ENCODE measurements at places on chromosomes 4 and X.

DNA sequence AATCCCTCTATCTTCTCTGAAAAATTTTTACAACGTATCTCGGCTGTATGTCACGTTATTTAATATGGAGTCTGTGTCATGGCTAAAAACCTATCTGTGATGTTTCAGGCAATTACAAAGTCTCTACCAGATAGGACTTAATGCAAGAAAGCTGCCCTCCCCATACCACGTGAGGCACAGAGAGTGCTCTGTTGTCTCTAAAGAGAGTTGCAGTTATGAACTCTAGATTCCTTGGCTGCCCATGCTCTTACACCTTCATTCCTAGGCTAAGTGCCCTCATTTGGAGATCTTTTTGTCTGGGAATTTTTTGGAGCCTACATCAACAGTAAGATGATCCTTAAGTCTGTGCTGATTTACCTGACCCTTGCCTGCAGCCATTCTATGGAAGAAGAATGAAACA is 935.9 kb downstream of the C4orf33 start:
- no peak for DNase-seq

- no peak for DNase-seq
These were observed 163.1 kb downstream of the PALLD start for GRCh38 chr4:168659741-168660465.

DNA sequence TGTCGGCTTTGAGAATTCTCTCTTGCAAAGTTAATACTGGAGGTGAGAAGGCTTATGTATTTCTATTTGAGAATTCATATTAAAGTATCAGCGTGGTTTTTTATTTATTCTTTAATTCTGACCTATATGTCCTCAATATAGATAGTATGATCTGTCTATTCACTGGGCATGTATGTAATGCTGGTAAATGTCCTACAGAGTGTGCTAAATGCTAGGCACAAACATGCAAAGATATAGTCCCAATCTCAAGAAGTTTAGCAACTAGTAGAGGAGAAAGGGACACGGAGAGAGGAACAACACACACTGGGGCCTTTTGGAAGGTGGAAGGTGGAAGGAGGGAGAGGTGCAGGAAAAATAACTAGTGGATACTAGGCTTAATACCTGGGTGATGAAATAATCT is 11.0 kb upstream of the BMPR1B start:
- DNase-seq: no peak

- DNase-seq: no peak
These were observed 151.4 kb upstream of the STX18 start for GRCh38 chr4:4693258-4693657.

DNA sequence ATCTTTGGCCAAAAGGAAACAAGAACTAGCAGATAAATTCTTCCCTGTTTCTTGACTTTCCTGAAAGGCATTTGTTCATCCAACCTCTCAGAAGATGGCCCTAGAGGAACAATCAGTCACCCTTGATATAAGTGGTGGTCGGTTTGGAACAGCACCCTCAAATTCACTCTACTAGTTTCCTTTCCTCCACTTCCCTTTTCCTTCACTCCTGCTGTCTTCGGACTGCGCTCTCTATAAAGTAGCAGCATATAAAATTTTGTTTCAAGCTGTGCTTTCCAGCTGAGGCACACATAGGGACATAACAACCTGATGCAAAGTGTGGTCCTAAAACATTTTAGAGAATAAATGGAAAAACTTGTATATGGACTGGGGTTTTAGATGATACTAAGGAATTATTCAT is 29.0 kb upstream of the MOB1B start:
- no peak for DNase-seq

DNA sequence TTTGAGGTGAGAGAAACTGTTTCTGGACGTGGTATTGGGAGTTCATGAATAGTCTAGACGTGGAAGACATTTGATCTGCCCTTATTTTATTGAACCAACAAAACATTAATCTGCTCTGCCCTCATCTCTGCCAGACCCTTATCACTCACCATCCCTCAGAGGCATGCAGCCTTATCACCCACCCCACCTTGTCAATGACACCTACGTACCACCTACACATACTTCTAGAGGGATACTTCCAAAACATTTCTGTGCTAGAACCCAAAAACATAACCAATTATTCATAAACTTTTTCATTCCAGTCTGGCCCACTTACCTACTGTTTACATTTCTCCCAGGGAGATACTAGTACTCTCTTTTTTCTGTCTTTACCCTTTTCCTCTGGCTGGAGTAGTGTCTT is 105.2 kb downstream of the RS1 start:
- no peak for DNase-seq

GRCh38 chrX:39650768-39651347 is 446.9 kb downstream of the BCOR start:
- no peak for DNase-seq

GRCh38 chr4:117479673-117480072 is 394.3 kb upstream of the TRAM1L1 start:
- no peak for DNase-seq

DNA sequence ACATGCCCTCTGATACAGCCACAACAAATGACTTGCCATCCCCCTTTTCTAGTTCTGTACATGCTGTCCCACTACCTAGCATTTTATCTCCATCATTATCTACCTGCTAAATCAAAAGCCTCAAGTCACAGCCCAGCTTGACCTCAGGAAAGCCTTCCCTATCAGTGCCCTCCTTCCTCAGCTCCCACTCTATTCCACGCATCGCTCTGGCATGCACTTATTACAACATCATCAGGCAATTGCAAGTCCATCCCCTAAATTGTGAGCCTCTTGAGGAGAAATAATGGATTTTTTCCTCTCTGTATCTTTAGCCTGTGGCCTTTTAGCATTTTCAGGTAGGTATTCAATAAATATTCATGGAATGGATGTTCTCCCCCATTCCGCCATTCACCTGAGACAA is 5.7 kb downstream of the ARL13A start:
- no peak for DNase-seq

GRCh38 chr4:3766036-3766784 is at the start of gene ADRA2C:
ADRA2C (plus strand) TSS chr4:3766385; CDS start chr4:3766607, 222 bp downstream.
- DNase-seq: no peak

DNA sequence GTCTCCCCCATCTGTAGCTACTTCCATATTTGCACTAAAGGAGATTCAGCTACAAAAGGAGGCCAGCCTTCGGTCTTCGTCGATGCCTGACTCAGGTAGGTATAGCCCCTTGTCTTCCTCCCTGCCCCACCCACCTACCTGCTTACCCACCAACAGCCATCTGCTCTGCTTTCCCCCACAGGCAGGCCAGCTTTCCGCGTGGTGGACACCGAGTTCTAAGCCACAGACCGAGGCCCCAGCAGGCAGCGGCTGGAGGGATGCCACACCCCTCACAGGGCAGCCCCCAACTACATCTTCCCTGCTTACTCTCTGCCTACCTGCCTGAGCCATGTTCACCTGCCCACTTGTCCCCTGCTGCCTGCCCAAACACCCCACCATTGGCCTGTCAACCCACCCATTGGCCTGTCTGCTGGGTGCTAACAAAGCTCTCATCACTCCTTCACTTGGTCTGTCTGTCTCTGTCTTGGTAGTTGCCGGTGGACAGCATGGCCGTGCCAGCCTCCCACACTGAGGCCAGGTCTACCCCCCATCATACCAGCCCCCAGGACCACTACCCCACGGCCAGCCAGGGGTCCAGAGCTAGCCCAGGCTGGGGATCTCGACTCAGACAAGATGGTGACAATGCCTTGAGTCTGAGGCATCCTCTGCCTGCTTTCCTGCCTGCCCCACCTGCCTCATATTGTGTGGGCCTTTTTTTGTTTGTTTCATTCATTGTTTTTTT is 4.1 kb upstream of the USP11 start:
- DNase-seq: no peak

DNA sequence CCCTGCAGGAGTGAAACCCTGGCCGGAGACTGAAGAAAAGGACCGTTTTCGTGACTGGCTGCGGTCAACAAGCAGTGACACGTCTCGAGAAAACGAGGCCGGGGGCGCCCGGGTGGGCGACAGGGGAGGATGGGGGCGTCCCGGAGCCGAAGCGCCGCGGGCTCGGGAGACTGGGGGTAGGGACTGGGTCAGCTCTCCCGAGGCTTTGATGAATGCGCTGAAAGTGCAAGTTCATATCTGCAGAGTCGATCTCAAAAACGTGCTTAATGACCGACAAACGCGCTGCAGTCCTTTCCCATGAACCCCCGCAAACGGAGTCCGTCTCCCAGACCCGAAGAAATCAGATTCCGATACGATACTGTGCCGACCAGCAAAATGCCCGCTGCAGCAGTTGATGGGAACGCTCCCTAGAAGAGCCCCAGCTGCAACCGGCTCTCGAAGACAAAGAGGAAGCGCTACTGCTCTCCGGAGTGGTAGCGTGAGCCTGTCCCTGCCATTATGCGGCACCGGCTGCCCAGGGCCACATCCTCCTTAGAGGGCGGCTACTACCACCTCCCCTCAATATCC is 806 bp upstream of the CD99L2 start:
- DNase-seq: no peak

- no peak for DNase-seq
These were observed 107.0 kb downstream of the CPZ start for GRCh38 chr4:8699479-8700145.

GRCh38 chr4:34157547-34157946 is 2086.8 kb downstream of the ARAP2 start:
- no peak for DNase-seq

- DNase-seq: no peak
These were observed 4.9 kb upstream of the PCGF3 start for GRCh38 chr4:700587-701264.

DNA sequence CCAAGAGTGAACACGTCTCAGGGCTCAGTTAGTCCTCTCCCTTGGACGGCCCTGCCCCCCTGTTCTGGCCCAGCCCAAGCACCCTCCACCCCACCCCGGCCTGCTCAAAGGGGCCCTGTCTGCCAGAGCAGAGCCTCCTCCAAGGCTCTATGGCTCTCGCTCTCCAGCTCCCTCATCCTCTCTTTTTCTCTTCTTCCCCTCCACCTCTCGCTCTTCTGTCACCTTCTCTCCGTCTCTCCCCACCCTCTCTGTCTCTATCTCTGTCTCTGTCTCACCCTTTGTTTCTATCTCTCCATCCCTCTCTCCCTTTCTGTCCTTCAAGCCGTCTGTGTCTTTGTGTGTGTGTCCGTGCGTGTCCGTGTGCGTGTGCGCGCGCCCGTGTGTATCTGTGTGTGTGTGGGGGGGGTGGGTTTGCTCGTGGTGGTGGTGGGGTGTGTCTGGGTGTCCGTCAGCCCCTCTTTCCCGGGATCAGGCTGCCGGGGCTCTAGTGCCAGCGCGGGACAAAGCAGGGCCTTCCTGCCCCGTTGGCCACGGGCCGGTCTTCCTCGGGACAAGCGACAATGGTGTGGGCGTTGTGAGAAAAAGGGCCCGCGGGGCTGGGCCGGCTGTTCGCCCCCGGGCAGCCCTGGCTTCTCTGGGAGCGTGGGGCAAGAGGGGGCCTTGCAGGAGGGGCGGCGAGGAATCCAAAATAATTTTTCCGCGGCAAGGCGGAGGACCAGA is 8.7 kb downstream of the FRG2 start:
- DNase-seq: no peak

- no peak for DNase-seq
These were observed 66.5 kb upstream of the TMEM184C start for GRCh38 chr4:147550626-147551246.

- DNase-seq: no peak
These were observed 192.4 kb downstream of the RBM46 start for GRCh38 chr4:154973244-154974035.

- no peak for DNase-seq
These were observed 1.7 kb upstream of the VCX start for GRCh38 chrX:7841084-7841805.

DNA sequence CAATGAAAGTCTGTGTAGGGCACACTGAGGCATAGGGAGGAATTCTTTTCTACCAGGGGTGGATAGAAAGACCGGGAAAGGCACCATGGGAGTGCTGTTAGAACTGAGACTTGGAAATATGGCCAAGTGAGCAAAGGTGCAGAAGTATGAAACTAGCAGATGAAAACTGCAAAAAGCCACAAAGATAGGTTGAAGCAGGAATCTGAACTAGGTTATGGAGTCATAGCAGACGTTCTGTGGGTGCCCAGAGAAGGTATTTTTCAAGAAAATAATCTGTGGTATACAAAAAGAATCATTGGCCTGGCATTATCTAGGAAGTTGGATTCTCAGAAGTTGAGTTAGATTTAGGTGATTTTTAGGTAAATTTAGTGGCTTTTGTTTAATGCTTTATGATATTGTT is 48.5 kb downstream of the SMAD1 start:
- DNase-seq: no peak

DNA sequence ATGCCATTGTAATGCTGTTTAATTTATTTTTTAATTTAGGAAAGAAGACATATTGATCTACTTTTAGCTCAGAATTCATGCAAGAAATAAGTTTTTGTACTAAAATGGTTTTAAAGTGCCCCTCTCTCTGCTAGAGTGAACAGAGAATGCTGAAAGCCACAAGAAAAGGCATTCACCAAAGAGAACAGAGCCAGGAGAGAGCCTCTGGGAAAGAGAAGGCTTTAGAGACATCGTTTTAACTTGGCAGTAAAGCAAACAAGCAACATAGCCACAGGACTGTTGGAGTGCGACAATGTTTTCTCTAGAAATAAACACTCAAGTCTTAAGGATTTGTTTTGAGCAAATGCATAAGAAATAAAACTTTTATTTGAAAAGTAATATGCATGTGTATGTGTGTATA is 484.1 kb upstream of the CPEB2 start:
- DNase-seq: no peak

- DNase-seq: no peak
These were observed 26.9 kb upstream of the TMPRSS11B start for GRCh38 chr4:68272380-68272779.

- DNase-seq: no peak
These were observed 993.9 kb downstream of the PDHA2 start for GRCh38 chr4:96833831-96834230.
